Mucosa of descending colon (tissue), 3 donors: ENCODE measurements at places on chromosomes 6 and 20. TPM values are rescaled to one million over a fixed set of nuclear protein-coding genes. Genes with fewer than 3 reads are reported as not detected.

- DNase-seq = no peak
Measured at GRCh38 chr20:44700306-44700705, 14.9 kb upstream of the CCN5 start.

DNA sequence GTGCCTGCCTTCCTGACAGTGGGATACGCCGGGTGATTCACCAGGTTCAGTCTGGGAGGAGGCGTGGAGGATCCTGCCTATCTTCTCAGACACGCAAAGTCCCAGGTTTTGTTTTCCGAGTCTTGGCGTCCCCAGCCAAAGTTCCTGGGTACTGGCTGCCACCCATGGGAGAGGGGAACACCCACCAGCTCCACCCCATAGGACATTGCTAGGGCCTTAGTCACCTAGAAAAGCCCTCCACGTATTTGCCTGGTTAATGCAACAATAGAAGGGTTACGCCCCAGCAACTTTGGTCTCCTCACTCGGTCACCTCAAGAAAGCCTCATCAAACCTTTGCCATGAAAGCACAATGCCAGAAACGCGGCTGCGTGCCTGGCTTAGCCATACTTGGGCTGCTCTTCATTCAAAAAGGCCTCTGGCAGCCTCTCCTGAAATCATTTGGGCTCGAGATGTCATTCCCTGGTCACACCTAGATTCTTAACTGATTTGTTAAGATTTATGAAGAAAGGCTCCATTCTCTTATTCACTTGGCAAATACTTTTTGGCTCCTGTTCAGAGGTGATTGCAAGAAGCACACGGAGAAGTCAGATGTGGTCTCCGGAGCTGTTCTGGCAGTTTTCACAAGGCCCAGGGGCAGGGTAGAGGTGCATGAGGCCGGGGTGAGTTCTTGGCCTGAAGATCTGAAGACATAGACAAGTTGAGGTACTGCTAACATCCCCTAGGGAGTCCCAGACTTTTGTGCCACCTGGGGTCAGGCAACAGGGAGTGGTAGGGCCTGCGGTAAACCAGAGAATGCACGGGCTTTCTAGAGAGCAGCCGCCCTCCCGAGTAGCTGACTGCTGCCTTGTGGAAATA is 35.5 kb upstream of the ZNF133 start:
- DNase-seq = no peak

DNA sequence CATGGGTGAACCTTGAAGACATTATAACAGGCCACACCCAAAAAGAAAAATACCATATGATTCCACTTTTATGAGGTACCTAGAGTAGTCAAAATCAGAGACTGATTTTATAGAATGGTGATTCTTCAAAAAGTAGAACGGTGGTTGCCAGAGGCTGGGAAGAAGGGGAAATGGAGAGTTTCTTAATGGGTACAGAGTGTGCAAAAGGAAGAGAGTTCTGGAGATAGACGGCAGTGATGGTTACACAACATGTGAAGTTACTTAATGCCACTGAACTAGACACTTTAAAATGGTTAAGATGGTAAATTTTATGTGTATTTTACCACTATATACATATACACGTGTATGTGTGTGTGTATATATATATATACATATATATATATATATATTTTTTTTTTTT is 80.8 kb downstream of the PRND start:
- no peak for DNase-seq

DNA sequence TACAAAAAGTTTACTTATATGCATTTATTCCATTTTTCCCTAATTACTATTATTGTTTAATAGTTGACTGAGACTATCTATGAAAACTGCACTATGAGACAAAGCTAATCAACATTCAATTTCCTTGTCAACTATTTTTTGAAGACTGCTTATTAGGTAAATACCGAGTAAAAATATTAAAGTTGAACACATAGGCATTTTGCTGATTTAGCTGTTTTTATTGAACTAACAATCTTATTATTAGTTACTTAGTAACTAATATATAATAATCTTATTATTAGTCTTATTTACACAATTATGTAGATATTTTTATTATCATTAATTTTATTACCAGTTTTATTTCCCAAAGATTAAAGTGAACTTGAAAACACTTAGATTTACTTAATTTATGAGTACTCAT is 728.8 kb downstream of the TENT5A start:
- no peak for DNase-seq

Gene PTPRA
- total RNA-seq = 59.3 TPM

Gene GJA10
- total RNA-seq = not detected

Gene CST7
- 1.4 TPM for total RNA-seq

GRCh38 chr20:16407251-16408067 is 165.8 kb downstream of the KIF16B start:
- DNase-seq = no peak

- no peak for DNase-seq
Measured at GRCh38 chr20:61980647-61981583, 84.8 kb downstream of the TAF4 start.

DNA sequence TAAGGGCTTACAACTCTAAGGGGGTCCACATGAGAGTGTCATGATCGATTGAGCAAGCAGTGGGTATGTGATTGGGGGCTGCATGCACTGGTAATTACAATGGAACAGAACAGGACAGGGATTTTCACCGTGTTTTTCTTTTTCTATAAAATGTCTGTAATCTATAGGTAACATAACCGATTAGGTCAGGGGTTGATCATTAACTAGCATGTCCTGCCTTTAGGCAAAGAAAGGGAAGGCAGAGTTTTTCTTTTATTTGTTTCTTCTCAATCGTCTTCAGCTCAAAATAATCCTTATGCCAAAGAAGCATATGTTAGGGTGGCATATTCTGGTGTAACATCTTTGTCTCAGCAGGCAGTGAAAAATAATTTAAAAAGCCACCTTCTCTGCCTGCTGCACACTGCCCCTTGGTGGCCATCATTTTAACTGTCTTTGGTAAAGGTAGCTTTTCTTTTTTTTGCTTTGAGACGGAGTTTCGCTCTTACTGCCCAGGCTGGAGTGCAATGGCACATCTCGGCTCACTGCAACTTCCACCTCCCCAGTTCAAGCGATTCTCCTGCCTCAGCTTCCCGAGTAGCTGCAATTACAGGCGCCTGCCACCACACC is 9.7 kb upstream of the CEP43 start:
- peak; percentile 25 for DNase-seq

DNA sequence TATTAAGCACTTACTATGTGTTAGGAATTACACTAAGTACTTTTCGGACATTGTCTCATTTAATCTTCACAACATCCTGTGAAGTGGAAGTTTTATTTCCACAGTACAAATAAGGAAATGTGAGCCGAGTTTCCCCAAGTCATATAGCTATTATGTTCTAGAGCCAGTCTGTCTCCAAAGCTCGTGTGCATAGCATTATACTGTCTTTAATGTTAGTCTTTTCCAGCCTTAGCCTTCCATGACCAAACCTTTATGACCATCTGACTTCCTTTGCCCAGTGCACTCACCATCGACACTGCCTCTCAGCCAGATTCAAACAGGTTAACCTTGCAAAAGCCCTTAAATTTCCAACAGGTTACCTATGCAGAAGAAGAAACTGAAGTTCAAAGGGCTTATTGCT is 55.7 kb downstream of the PKIB start:
- DNase-seq = peak; percentile 29

Gene PKIB
- 75.1 TPM for total RNA-seq

- DNase-seq = no peak
Measured at GRCh38 chr6:27130668-27131428, 116.7 kb upstream of the PRSS16 start.

GRCh38 chr6:26317503-26317902 is 47.5 kb upstream of the BTN3A2 start:
- no peak for DNase-seq

Gene VSTM2L
- total RNA-seq = 0.81 TPM

GRCh38 chr6:53707108-53707897 is 41.7 kb upstream of the KLHL31 start:
- DNase-seq = no peak

- DNase-seq = no peak
Measured at GRCh38 chr20:12058216-12058615, 140.5 kb downstream of the BTBD3 start.

Gene FKBP5
- 174 TPM for total RNA-seq

DNA sequence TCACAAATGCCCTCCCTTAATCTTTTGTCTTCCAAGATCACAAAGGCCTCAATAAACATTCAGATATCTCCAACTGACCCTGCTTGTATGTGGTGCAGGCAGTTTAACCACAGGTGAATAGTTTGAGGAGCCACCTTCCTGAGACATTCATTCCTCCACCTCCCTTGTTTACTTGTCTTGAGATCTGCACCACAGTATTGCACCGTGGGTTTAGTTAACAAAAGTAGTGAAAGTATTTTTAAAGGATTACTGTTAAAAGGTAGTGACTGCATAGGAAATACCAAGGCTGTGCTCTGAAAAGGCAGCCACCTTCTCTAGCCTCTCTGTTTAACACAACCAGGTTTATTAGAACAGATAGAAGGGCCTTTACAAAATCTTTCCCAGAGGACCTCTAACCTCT is 46.5 kb downstream of the SESN1 start:
- DNase-seq = no peak

DNA sequence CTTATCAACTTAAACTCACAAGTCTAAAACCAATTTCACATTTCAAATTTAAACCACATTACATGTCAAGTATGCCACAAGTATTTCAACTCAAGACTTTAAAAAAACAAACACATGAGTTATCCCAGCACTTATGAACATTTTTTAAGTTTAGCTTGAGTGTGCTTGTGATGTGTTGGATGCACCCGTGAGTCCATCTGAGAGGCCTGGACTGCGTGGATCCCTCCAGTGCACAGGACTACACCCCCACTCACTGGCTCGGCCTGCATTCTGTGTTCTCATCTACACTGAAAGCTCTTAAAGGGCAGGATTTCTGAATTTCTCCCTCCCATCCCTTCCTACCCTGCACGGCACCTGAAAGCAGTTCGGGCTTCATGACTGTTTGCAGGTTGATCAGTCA is 128.8 kb upstream of the CD93 start:
- no peak for DNase-seq

- no peak for DNase-seq
Measured at GRCh38 chr6:26185802-26186201, 98.6 kb downstream of the HFE start.

DNA sequence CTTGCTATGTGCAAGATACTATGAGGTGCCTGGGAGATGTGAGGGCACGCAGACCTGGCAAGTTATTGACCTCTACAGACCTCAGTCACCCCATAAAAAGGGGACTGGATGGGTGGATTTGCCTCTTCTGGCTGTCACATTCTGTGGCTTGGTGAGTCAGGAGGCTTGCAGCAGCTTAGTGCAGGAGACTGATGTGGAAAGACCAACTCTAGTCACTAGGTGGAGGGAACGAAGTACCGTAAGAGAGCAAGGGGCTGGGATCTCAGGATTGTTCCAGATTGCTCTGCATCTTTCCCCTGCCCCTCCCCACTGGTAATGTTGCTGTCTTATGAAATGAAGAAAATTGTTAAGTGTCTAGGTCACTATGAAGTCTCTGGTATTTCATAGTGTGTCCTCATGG is 3.3 kb downstream of the MAPRE1 start:
- DNase-seq = no peak

- no peak for DNase-seq
Measured at GRCh38 chr20:2234598-2235191, 61.1 kb upstream of the TGM3 start.

DNA sequence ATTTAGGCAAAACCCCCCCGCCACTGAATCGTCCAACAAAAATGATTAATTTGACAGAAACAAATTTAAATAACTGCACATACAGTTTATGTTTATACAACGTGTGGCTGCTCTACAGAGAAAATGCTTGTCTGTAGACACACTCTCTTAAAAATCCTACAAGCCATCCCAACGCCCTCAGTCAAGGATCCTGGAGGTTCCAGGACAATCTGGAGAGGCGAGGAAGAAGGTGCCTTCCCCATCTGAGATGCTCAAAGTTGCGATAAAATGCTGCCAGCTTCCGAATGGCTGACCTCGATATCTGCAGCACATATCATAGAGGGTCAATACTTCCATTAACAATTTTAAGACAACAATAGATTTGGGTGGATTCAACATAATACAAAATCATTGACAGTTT is 25.3 kb downstream of the ZNF217 start:
- DNase-seq = no peak

Gene TCF15
- 0.82 TPM for total RNA-seq

Gene TSBP1
- total RNA-seq = not detected

DNA sequence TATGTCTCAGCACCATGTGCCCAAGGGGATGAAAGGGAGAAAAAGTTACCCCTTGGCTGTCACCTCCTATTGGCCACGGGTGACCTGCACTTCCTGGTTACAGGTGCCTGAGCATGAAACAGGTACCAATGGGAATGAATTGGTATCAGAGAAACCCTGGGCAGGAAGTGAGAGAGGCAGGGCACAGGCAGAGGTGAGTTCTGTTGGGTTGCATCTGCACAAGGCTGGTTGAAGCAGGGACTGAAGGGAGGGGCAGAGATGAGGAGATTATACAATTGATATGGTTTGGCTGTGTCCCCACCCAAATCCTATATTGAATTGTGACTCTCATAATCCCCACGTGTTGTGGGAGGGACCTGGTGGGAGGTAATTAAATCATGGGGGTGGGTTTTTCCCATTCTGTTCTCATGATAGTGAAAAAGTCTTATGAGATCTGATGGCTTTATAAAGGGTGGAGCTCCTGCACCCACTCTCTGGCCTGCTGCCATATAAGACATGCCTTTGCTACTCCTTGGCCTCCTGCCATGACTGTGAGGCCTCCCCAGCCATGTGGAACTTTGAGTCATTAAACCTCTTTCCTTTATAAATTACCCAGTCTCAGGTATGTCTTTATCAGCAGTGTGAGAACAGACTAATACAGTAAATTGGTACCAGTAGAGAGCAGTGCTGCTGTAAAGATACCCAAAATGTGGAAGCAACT is 291.8 kb downstream of the LRFN2 start:
- DNase-seq = peak; percentile 51

Gene ABHD16B
- total RNA-seq = not detected

- DNase-seq = peak; percentile 47
Measured at GRCh38 chr6:168272415-168273325, 46.9 kb downstream of the DACT2 start.

Gene COMMD7
- 29.6 TPM for total RNA-seq

- DNase-seq = no peak
Measured at GRCh38 chr6:24768361-24768760, 6.4 kb upstream of the GMNN start.

- DNase-seq = no peak
Measured at GRCh38 chr6:138203315-138203714, 15.0 kb downstream of the PBOV1 start.

DNA sequence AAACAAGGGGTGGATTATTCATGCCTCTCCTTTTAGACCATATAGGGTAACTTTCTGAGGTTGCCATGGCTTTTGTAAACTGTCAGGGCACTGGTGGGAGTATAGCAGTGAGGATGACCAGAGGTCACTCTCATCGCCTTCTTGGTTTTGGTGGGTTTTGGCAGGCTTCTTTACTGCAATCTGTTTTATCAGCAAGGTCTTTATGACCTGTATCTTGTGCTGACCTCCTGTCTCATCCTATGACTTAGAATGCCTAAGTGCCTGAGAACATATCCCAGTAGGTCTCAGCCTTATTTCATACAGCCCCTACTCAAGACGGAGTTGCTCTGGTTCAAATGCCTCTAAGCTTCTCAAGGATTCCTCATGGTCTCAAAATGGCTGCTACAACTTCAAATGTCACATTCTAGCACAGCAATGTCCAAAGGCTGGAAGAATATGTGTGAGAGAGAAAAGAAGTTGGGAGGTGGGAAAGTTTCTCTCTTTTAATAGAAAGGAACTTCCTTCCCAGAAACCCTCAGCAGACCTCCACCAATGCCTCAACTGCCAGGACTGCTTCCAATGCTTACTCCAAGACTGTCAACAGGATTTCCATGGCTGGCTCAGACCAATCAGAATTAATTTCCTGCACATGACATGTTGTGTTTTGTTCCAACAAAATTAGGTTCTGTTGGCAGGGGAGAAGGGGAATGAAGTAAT is 46.6 kb upstream of the SLC9A8 start:
- no peak for DNase-seq

Gene LRRN4
- not detected for total RNA-seq

Gene RCAN2
- total RNA-seq = 6.6 TPM
